ENCODE measurements at places on chromosomes 7 and 10.

DNA sequence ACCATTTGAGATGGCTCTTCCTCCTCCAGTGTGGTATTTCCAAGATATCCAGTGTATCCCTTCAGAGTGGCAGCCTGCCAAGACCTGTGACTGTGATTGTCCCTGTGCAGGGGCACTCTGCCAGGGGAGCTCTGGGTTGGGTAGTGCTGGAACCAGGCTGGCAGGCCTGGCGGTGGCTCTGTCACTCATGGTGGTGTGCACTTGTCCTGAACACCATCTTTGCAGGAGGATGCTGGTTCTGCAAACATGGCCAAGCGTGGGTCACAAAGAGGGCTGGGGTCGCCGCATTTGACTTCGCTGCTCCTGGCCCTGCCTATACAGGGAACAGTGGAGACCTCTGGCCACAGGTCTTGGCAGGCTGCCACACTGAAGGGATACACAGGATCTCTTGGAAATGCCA is 205.2 kb downstream of the PRPF18 start:
- DNase-seq, result no peak

DNA sequence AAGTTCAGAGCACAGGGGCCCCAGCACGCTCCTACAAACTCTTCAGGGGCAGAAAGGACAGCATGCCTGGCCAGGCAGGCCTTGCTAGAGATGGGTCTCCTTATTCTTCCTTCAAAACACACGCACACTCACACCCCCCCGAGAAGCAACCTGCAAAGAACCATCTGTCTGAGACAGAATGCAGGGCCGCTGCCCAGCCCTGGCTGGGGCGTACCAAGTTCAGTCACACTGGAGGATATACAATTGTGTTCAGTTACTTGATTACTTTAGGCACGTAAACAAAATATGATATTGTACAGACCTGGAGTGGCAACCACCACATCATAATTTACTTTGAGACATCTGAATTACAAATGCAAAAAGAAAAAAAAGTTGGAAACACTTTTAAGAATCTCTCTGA is 5.7 kb downstream of the FAM53B start:
- DNase-seq, result no peak

DNA sequence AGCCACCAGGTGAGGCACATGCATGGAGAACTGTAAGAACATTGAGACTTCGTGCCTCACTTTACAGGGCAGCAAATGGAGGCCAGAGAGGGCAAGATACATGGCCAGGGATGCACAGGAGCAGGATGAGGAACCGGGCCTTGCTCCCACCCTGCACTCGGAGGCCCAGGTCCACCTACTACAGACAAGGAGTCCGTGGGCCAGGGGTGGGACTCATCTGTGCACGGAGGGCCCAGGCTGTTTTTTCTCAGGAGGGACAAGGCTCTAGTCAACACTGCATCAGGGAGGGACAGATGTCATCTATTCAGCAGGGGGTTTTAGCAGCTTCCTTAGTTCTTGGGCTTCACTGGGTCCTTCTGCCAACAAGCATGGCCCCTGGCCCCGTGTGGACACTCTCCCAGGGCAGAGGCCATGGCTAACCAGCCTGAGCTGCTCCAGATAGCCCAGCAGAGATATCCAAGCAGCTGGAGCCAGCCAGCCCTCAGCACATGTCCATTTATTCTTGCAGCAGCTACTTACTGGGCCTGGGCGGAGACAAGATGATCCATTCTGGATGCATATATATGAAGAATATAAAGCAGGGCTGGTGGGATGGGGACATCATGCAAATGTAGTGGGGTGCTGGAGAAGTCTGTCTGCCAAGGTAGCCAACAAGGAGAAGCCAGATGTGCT is 134.5 kb upstream of the RET start:
- DNase-seq, result no peak

DNA sequence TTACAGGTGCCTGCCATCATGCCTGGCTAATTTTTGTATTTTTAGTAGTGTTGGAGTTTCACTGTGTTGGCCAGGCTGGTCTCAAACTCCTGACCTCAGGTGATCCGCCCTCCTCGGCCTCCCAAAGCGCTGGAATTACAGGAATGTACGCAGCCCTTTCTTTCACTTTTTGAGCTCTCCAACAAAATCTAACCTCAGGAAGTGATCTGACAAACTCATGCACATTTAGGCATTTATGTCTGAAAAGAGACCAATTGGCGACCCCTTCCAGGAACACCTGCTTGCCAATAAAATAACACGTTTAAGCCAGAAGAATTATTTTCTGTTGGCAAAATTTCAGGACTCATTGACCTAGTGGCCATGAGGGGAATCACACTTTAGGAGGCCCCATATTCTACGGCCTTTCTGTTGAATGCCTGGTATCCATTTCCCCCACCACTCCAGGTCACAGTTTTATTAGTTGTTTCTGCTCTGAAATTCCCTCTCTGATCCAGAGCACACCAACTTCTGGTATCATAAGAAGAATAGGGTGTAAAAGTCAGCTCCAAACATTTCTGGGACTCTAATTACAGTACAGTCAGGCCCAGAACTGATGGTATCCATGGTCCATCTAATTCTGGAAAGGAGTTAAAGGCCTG is 65.8 kb upstream of the FRMD4A start:
- peak; percentile 52 for DNase-seq

DNA sequence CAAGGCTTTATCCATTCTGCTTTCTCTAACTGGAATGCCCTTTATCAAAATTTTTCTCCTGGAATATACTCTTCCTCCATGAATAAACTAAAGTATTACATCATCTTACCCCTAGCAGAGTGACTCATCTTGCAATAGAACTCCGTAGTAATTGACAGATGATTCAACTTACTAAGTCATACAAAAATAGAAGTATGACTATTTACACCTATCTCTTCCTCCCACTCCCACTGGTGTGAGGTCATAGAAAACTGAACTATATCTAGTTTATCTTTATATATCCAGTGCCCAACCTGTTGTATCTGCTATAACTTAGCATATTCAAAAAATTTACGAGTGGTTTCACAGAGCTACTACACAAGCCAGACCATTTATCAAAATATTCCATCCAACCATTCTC is 26.1 kb downstream of the ABCB1 start:
- DNase-seq, result no peak

- DNase-seq, result no peak
These were observed 143.2 kb downstream of the SRPK2 start for GRCh38 chr7:105245398-105246114.

GRCh38 chr10:10545771-10546170 is 471.9 kb upstream of the CELF2 start:
- no peak for DNase-seq

- no peak for DNase-seq
These were observed 14.5 kb downstream of the NUDT5 start for GRCh38 chr10:12181065-12181775.

- DNase-seq, result no peak
These were observed 132.5 kb upstream of the EFCAB10 start for GRCh38 chr7:105713488-105714465.

GRCh38 chr7:86479144-86479543 is 164.6 kb upstream of the GRM3 start:
- no peak for DNase-seq

DNA sequence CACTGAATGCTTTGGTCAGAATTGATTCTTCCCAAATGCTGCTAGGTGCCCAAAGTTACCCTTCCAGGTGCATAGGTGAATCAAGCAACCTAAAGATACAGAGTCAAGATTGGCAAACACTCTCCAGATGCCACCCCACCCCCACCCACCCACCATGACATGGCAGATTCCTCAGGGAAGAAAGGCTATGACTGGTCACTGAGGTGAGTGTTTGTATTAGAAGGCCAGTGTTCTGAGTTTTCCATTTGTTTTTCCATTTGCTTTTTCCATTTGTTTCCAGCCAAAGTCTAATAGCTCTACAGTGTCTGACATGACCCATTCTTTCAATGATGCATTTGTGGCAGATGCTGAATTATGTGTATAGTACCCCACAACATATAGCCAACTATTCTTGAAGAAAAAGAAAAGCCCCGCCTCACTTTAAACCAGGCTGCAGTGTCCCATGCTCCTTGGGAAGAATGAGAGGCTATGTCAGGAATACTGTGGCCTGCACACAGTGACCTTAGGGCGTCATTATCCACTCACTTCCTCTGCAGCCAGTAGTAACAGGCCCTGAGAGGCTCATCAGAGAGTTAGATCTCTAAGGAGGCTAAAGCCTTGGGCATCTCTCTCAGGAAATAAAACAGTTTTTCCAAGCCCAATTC is 16.1 kb upstream of the HIBADH start:
- no peak for DNase-seq

GRCh38 chr10:133127291-133128125 is 32.5 kb upstream of the KNDC1 start:
- DNase-seq, result no peak

- DNase-seq, result no peak
These were observed 6.2 kb downstream of the GPRIN2 start for GRCh38 chr10:46550076-46550790.

DNA sequence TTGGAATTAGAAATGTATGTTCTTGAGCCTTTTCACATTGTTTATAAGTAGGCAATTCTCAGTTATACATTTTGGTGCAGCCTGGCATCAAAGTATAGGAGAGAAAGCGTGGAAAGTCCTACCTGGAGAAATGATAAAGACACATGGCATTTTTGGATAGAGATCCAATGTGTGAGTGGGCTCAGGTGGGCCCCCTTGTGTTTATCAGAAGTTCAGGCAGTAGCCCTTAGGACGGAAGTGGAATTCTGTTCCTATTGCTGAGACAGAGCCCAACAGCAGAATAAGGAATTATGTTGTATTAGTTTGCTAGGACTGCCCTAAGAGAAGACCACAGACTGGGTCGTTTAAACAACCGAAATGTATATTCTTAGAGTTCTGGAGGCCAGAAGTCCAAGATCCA is 85.2 kb upstream of the AMPH start:
- DNase-seq, result no peak

DNA sequence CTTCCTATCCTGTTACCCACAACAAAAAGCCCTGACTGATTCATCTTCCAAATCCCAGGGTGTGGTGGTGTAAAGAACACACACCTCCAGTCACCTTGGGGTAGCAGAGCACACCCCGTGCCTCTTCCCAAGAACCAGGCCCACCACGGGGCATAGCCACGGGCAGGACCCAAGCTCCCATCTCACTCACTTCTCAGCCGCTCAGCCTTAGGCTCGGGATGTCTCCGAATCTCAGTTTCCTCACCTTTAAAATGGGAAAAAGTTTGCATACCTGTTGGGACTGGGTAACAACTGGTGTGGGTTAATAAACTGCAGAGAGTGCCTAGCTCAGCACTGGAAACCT is 139.0 kb downstream of the FGFR2 start:
- no peak for DNase-seq

- no peak for DNase-seq
These were observed 119.6 kb upstream of the CTTNBP2 start for GRCh38 chr7:117992635-117993376.

GRCh38 chr10:107415446-107415845 is 250.9 kb upstream of the SORCS1 start:
- DNase-seq, result no peak

DNA sequence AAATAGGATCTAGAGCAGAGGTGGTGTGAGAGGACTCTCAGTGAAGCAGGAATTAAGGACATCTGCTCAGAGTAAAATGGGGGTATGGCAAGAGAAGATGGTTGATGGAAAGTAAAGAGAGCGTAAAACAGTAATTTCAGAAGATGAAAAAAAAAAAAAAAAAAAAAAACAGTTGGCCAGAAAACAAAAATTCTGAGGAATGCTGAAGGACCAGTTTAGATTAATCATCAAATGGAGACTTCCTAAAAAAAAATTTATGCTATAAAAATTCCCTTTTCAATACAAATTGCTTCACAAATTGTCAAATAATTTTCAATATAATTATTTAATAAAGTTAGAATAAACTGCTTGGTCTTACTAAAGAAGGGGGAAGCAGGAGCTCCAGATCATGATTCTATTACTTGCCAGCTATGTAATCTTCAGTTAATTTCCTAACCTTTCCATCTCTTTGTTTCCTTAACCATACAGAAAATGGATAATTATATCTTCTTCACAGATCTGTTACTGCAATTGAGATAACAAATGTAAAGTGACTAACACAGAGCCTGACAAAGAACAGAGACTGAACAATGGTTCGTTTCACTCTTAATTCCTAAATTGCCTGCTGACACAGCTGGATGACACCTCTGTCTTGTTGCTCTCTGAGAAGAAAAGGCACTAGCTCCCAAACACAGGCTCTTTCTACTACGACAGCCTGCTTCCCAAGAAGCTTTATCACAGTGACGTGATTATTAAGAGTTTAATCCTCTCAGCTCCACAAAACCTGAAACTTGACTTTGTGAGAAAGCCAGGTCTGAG is 64.9 kb upstream of the GPR22 start:
- no peak for DNase-seq

- peak; percentile 84 for DNase-seq
These were observed 53.6 kb downstream of the PYROXD2 start for GRCh38 chr10:98361131-98362025.

- DNase-seq, result no peak
These were observed 80.4 kb upstream of the GARIN1A start for GRCh38 chr7:128591705-128592104.

DNA sequence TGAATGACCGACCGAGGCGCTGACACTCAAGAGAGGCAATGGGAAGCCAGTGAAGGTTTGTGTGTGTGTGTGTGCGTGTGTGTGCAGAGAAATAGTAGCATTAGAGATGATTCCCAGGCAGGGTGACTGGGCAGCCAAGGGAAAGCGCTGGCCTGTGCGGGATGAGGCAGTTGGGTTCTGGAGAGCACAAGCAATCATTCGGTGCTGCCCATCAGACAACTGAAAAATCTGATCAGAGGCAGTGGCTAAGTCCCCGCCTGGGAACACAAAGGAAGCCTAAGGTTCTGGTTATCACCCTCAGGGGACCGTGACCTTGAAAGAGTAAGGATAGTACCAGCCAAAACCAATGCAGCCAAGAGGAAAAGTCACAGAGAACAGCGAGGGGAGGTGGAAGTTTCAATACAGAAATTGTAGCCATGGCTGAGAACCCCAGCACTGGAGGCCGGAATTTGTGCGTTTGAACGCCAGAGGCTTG is 868 bp upstream of the PDCD4 start:
- no peak for DNase-seq

GRCh38 chr10:129888784-129889616 is 75.1 kb downstream of the EBF3 start:
- no peak for DNase-seq

DNA sequence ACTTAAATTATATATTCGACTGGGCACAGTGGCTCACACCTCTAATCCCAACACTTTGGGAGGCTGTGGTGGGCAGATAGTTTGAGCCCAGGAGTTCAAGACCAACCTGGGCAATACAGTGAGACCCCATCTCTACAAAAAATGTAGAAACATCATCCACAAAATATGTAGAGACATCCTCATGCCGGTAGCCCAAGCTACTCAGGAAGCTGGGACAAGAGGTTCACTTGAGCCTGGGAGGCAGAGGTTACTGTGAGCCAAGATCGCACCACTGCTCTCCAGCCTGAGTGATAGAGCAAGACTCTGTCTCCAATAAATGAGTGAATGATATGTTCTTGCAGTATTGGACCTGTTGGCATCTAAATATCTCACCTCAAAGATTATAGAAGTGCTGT is 22.6 kb upstream of the TNS3 start:
- DNase-seq, result no peak
